Fibroblast of skin of scalp (primary cell): ENCODE measurements at places on chromosomes 13 and 19.

- no peak for DNase-seq
Measured at GRCh38 chr13:112892426-112893206, 76.4 kb upstream of the MCF2L start.

DNA sequence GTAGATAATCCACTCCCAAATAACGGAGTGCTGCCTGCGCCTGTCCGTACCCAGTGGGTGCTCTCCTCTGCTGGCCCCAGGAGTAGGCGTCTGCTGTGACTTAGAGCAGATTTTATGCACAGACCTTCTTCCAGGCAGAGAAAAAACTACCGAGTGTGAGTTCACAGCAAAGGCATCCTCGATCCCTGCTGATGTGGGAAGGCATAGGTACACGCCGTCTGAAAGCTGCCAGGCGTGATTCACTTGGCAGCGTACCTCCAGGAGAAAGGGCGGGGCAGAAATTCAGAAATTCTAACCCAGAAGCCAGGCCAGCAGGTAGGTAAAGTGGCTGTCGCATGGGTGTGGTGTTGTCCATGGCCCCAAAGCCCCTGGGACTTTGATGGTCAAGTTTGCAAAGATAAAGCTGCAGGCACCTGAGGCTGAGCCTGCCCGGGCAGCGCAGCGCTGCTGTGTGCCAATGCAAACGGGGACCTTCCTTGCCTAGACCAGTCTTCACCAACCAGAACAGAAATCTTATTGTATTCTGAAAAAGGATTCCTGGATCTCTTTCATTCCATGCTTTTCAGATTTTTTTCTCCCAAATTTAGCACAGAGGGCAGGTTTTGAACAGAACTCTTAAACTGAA, 36.3 kb downstream of the COL4A2 start:
- no peak for DNase-seq

DNA sequence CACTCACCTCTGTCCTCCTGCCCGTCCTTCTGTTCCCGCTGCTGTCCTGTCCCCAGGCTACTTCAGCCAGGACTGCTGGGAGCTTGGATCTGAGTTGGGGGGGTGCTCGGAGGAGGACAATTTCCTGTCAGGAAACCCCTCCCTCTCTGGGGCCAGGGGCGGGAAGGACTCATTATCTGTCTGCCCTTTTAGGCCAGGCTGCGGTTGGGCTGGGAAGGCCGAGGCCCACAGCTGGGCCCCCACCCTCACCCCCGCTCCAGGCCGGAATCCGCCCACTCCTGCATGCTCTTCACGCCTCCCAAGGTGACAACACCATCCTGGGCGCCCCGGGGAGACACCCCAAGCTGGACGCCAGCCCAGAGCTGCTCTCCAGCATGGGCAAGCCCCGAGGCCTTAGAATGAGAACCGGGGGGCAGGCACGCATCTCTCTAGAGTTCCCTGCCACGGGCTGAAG, at the start of gene EXOC3L2:
EXOC3L2 (minus strand) TSS at position 74 of the 454 bp plus-strand sequence. CDS start 6,362 bp downstream, outside the sequence.
- DNase-seq = no peak

- no peak for DNase-seq
Measured at GRCh38 chr13:30145709-30146367, 161.5 kb downstream of the KATNAL1 start.

DNA sequence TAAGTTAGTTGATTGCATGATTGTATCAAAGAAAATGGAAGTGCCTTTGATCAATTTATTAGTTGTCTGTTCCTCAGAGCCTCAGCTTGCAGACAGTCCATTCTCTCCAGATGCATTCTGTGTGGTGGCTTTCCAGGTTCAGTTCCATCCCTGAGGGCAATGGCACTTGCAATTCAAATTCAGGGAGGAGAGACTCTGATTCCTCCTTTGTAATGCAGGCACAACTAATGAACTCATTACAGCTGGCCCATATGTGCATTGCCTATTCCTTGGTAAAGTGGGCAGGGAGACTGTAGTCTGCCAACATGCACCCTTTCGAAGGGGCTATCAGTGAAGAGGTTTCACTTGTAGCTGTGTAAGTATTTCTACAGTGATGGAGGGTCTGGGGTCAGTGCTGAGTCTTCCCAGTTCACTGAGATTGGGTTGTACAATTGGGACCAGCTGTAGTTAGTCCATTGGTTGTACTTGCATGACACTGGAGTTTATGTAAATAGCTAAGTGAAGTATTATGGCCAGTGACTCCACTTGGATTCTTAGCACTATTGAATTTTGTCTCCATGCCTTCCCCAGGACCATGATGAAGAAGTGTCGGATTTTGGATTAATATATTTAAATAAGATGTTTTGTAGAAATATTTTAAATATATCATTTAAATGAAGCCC, 401.7 kb downstream of the GPC6 start:
- no peak for DNase-seq

DNA sequence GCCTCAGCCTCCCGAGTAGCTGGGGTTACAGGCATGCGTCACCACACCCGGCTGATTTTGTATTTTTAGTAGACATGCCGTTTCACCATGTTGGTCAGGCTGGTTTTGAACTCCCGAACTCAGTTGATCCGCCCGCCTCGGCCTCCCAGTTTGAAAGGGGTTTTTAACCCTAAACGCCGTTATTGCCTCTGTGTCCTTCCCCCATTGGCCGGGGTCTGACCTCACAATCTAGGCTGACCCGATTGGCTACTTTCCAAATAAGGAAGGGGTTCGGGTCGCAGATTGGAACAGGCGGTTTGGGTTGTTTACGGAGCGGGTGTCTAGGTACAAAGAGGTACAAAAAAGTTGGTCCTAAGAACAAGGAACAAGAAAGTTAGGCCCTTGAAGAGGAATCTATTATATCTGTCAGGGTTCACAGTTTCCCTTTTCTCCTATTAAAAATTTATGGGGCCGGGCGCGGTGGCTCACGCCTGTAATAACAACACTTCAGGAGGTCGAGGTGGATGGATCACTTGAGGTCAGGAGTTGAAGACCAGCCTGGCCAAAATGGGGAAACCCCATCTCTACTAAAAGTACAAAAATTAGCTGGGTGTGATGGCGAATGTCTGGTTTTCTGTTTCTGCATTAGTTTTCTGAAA, 1.0 kb downstream of the ZNF253 start:
- peak; percentile 3 for DNase-seq

- no peak for DNase-seq
Measured at GRCh38 chr13:25157681-25158080, 14.4 kb downstream of the AMER2 start.

DNA sequence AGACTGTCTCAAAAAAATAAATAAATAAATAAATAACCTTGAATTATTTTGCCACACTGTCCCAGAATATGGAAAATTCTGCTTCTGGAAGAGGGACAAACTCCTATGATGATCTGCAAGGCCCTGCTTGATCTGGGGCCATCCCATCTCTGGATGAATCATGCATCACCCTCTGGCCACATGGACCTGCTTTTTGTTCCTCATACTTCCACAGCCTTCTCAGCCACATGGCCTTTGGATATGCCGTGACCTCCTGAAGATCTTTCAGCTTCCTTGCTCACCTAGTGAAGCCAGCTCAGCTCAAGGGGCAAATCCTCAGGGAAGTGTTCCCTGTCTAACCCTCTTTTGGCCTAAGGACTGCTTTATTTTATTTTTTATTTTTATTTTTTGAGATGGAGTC, 10.3 kb downstream of the IER2 start:
- DNase-seq = no peak
